Astrocyte (in vitro differentiated cells and primary cell): ENCODE measurements at places on chromosomes 12 and 14. TPM values are rescaled to one million over a fixed set of nuclear protein-coding genes. Genes with fewer than 3 reads are reported as not detected.

Gene ANKS1B
- total RNA-seq = 2.4 and 3.0 TPM in 2 replicates

Gene KRT74
- total RNA-seq = not detected in 2 replicates

Gene HNF1A
- total RNA-seq = not detected in 2 replicates

Gene GALNT8
- 6.4 and 6.8 TPM in 2 replicates for total RNA-seq
